ENCODE measurements at places on chromosomes 7 and 10.

DNA sequence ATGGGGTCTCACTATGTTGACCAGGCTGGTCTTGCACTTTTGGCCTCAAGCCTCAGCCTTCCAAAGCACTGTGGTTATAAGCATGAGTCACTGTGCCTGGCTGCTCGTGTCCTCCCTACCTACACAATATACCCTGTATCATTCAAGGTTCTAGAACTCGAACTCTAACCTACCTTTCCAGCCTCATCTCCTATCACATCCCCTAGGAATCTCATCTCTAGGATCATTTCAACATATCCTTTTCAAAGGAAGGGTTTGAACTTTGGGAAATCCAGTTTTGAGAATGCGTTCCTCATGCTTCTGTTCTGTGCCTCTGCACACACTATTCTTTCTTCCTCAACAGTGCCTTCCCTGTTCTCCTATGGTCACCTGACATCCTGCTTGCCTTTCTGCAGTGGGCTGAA is 87.8 kb upstream of the RHEB start:
- no peak for DNase-seq

DNA sequence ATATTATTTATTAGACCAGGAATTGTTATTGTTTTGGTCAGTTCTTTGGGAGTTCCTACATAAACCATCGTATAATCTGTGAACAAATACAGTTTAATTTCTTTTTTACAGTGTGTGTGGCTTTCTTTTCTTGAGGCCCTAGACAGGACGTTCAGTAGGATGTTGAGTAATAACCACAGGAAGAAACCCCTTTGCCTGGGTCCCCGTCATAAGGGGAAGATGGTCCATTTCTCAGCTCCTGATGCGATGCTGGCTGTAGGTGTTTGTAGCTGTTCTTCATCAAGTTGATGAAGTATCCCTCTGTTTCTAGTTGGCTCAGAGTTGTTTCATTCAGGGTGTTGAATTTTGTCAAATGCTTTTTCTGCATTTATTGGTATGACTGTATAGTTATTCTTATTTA is 219.7 kb upstream of the ADARB2 start:
- no peak for DNase-seq

- DNase-seq, result no peak
Observed at GRCh38 chr7:151758622-151759540, 118.0 kb downstream of the PRKAG2 start.

- DNase-seq, result no peak
Observed at GRCh38 chr10:46292573-46293023, 5.8 kb downstream of the ANTXRL start.

GRCh38 chr10:92573091-92573797 is 649 bp downstream of the IDE start:
- peak; percentile 12 for DNase-seq

DNA sequence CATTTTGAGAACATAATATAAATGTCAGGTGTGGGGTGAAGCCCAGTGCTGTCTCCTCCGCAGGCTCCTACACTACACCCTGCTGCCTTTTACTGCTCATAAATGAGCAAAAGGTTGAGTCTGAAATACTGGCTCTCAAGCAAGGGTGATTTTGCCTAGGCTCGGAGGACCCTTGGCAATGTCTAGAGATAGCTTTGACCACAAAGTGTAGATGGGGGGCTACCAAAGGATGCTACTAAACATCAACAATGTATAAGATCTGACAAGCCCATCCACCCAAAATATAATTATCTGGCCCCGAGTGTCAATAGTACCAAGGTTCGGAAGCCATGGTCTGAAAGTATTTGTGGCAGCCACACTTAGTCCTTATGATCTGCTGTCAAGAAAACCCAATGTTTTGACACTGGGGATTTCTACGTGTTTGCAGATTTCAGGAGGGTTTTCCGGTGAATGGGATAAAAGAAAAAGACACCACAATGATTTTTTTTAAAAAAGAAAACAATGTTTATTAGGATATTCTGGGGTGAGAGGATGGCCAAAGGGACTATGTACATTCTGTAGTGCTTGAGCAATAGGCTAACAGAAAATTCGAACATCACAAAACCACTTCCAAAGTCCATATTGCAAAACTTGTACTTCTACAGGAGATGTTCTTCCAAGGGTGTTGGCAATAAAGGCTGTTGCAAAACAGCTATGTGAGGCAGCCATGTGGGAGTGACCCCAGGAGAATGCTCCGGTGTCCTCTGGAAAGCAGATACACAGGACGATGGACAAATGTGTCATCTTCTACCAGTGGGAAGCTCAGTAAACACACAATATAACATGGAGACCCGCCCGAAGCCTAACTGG is 216.3 kb downstream of the GFRA1 start:
- no peak for DNase-seq

GRCh38 chr10:35320341-35320740 is 16.0 kb upstream of the CCNY start:
- DNase-seq, result no peak

- DNase-seq, result no peak
Observed at GRCh38 chr10:84331091-84331490, 2.7 kb downstream of the CCSER2 start.

DNA sequence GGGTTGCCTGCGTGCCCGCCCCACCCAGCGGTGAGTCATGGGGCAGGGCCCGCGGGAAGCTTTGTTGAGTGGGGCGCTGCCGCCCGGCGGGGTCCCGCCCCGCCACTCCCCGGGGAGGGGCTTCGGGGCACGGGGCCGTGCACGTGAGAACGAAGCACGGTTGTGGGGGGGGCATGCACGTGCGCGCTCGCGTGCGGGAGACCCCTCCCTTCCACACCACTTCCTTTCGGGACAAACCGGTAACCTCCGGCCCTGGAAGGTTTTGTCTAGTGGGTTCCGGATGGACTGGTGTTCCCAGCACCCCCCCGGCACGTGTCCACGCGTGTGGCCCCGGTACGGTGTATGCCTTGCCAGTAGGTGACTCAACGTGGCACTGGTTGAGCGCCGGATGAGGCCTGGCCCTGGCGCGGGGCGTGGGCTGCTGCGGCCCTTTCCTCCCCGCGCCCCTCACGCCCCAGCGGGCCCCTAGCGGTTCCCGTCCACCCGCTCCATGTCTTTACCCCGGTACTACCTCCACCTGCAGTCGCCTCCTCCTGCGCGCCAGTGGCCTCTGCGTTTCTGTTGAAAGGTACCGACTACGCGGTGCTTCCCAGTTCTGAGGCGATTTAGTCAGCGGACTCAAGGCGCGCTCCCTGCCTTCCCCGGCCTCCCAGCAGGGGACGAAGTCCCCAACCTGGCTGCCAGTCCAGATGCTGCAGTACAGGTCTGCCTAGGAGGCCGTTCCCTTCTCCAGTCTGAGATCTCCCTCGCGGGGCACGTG is 3.1 kb downstream of the ADIRF start:
- DNase-seq, result peak; percentile 89

- no peak for DNase-seq
Observed at GRCh38 chr10:132107949-132108877, 42.5 kb downstream of the JAKMIP3 start.

DNA sequence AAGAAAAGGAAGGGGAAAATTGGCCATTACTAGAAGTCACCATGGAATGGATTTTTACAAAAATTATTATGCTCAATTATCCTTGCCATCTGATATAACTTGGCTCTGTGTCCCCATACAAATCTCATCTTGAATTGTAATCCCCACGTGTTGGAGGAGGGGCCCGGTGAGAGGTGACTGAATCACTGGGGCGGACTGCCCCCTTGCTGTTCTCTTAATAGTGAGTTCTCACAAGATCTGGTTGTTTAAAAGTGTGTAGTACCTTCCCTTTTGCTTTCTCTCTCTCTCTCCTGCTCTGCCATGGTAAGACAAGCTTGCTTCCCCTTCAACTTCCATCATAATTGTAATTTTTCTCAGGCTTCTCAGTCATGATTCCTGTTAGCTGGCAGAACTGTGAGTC is 1023.6 kb downstream of the XPNPEP1 start:
- DNase-seq, result no peak

DNA sequence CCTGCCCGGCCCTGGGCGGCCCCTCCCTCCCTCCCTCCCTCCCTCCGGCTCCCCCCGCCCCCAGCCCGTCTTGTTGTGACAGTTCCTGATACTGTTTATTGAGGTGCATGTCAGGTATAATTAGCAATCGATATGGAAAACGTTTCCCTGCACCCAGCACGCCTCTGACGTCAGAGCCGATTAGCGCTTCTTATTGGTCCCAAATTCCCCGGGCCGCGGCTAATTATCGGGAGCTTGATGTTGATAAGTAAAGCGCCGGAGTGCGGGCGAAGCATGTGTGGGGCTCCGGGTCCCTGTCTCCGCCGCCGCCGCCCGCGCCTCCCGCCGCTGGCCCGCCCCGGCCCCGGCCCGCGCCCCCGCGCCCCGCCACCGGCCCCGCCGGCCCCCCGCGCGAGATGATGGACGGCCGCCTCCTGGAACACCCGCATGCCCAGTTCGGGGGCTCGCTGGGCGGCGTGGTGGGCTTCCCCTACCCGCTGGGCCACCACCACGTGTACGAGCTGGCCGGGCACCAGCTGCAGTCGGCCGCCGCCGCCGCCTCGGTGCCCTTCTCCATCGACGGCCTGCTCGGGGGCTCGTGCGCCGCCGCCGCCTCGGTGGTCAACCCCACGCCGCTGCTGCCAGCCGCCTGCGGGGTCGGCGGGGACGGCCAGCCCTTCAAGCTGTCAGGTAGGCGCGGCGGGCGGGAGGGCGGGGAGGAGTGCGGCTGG is at the start of gene UNCX:
TSS of gene UNCX (plus strand) at position 250 of the 710 bp plus-strand sequence. CDS start at position 396, 146 bp downstream.
- no peak for DNase-seq

DNA sequence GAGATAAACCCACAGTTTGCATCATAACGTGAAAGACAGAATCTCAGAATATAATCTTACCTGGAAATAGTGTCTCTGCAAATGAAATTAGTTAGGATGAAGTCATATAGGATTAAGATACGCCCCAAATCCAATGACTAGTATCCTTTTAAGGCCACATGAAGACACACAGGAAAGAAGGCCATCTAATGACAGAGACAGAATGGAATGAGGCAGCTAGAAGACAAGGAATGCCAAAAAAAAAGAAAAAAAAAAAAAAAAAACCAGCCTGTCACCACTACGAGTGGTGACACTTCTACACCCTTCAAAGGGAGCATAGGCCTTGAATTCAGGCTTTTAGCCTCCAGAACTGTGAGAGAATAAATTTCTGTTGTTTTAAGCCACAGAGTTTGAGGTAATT is 82.9 kb downstream of the HYCC1 start:
- DNase-seq, result no peak

DNA sequence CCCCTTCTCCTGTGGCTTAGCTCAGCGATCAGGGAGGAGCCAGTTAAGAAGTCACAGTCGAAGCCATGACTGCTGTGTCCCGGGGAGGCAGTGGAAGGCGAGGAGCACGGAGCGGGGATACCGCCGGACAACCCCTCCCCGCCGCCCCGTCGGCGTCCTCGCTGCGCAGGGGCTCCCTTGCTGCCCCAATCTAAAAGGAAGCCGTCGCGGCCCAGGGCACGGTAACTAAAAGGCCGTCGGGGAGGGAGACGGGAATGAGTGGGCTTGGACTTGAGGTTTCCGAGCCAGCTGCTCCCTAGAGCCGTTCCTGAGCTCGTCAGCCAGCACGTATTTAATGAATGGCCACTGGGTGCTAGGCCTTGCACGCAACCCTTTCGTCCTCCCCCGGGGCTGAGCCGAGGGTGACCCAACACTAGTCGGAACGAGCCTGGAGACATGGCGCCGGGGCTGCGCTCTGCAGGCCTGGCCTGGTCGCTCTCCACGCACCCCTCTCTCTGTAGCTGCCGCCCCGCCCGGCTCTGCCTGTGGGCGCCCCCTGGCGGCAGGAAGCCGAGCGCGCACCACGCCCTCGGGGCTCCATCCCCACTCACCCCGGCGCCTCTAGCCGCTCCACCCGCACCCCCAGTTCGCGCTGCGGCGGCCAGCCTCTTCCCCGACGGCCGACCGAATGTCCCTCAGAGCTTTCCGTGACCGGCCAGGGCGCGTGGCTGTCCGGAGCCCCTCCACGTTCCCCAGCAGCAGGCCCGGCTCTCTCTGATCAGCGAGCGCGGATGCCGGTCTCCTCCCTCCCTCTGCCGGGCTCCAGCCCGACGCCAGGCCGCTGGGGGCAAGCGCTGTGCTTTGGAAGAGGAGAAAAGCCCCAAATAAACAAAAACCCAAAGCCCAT is 29.3 kb upstream of the KCNK18 start:
- peak; percentile 53 for DNase-seq

- DNase-seq, result no peak
Observed at GRCh38 chr7:333393-333764, 43.4 kb downstream of the FOXL3 start.

DNA sequence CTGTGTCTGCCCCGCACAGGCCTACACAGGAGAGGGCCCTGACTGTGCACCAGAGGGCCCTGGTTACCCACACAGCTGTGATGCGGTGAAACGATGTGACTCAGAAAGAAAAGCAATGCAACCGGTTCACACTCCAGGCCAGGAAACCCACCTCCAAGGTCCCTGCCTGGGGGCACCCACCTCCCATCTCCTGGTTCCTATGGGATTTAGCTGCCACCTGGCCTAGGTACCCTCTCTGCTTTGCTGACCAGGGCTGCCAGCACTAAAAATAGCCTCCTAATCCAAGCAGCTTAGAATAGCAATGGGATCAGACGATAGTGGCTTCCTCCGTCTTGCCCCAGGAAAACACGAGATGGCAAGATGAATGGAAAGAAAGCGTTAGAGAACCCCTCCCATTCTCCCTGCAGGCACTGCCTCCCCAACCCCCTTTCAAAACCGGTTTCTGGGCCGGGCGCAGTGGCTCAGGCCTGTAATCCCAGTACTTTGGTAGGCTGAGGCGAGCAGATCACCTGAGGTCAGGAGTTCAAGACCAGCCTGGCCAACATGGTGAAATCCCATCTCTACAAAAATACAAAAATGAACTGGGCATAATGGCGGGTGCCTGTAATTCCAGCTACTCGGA is 12.4 kb downstream of the RBP3 start:
- no peak for DNase-seq

DNA sequence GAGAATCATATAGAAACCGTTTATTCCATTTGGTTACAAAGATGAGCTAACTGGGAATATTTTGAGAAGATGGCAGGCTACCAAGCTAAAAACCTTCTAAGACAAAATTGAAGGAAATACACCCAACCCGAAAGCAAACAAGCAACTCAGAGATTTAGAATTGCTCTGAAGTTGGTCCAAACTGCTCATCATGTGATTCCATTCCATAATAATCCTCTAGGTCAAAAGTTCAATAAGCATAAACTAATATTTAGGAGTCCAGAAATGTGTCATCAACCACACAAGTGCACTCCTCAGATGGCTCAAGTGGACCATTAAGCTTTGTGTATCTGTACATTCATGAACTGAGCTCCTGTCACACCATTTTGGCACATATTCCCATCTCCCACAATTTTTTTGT is 28.7 kb downstream of the DGKI start:
- no peak for DNase-seq

GRCh38 chr7:151101621-151102396 is 15.5 kb downstream of the AGAP3 start:
- no peak for DNase-seq

GRCh38 chr10:124743191-124744101 is 732 bp downstream of the FAM53B start:
- DNase-seq, result peak; percentile 37

DNA sequence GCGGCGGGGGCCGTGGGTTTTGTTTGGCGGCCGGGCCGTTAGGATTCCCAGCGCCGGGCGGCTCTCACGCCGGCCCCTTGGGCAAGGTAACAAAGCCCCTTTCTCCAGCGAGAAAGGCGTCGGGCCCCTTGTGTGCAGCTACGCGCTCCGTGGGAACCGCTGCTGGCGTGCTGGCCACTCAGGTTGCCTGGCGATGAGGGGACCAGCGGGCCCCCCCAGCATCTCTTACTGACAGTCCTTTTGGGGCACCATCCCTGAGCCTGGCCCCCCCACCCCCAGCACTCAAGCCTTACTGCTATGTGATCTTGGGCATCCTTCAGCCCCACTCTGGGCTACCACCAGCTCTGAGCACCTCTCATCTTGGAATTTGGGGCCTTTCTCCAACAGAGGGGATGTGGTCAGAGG is 1.8 kb downstream of the LFNG start:
- no peak for DNase-seq

GRCh38 chr10:13470270-13470669 is 58.5 kb downstream of the BEND7 start:
- DNase-seq, result no peak

Measured in stimulated activated CD4-positive, alpha-beta T cell treated with anti-CD3 and anti-CD28 coated beads, Interleukin-4, amount 100 ng/mL, for 4 hours (primary cell).